ENCODE measurements at places on chromosomes 5 and 9.

GRCh38 chr5:2019716-2020115 lies 137.0 kb upstream of the IRX4 start:
- DNase-seq, result no peak

DNA sequence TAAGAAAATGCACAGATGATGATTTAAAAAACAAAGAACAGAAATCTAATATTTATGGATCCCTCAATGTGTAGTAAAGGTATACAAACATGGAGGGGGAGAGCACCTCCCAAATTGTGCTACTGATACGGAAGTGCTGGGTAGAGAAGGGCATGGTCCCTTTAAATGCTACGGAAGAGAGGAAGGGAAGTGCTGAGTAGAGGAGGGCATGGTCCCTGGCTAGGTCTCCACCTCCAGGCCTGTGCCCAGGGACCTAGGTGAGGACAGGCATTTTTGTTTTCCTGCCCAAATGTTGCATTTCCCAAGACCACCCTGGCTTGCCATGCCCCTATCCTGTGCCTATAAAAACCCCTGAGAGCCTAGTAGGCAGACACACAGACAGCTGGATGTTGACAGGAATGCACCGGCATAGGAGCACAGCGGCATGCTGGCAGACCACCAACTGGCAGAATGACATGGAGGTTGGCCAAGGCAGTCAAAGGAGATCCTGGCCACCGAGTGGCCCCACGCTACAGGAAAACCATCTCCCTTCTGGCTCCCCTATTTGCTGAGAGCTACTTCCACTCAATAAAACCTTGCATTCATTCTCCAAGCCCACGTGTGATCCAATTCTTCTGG lies 62.1 kb upstream of the SPDL1 start:
- no peak for DNase-seq

DNA sequence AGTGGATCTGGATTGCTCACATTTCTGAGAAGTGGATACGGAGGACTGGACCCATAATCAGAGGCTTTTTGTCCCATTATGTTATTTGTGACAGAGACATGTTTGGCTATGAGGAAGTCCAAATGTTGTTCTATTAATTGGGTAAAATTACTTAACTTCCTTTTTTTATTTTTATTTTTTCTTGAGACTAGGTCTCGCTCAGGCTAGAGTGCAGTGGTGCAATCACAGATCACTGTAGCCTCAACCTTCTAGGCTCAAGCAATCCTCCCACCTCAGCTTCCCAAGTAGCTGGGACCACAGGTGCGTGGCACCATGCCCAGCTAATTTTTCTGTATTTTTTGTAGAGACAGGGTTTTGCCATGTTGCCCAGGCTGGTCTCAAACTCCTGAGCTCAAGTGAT lies 11.9 kb upstream of the PGGT1B start:
- no peak for DNase-seq

DNA sequence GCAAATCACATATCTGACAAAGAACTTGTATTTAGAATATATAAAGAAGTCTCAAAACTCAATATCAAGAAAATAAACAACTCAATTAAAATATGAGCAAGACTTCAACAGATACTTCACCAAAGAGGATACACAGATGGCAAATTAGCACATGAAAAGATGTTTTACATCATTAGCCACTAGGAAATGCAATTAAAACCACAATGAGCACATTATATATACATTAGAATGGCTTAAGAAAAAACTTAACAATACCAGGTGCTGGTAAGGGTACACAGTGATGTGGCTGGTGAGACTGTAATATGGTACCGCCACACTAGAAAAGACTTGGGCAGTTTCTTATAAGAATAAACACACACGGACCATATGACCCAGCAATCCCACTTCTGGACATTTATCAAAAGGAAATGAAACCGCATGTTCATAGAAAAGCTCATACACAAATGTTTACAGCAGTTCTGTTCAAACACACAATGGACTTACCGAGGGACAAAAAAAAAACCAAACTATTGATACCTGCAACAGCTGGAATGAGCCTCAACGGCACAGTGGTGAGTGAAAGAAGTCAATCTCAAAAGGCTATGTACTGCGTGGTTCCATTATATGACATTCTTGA lies 27.6 kb downstream of the SEMA4D start:
- DNase-seq, result no peak

GRCh38 chr5:22102823-22103359 lies 750.3 kb downstream of the CDH12 start:
- DNase-seq, result no peak

DNA sequence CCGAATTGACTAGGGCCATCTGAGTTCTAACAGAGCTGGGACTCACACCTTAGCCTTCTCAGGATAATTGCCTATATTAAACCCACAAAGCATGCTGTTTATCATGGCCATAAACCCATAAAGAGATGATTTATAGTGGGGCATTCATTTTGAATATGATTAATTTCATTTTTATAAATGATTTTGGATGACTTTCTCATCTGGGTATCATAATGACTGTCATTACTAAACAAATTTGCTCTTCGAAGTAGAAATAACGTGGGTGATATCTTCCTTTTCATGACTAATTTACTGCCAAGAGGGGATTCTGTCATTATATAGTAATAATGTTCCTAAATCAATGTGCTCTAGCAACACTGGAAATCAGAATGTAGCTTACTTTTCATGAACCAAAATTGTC lies 498.2 kb downstream of the CDH12 start:
- no peak for DNase-seq

DNA sequence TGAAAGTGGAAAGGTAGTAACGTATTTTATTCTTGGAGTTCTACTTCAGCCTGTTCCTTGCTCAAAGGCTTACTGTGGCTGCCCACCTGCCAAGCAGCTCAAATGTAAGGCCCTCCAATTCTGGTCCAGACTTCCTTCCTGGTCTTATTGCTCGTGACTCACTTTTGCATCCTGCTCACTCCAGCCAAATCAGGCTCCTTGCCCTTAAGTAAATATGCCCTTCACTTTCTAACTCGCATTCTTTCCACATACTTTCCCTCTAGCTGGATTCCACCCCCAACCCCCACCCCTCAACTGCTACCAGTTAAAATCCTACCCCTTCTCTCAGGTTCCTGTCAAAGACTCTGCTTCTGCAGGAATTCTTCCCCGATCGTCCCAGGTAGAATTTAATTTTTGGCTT lies 96.6 kb downstream of the GALNT10 start:
- no peak for DNase-seq

GRCh38 chr5:180533845-180534244 lies 39.7 kb downstream of the CNOT6 start:
- no peak for DNase-seq

- DNase-seq, result no peak
Observed at GRCh38 chr9:134678666-134679443, 37.3 kb downstream of the COL5A1 start.

GRCh38 chr5:127400946-127401670 lies 110.5 kb downstream of the MEGF10 start:
- no peak for DNase-seq

DNA sequence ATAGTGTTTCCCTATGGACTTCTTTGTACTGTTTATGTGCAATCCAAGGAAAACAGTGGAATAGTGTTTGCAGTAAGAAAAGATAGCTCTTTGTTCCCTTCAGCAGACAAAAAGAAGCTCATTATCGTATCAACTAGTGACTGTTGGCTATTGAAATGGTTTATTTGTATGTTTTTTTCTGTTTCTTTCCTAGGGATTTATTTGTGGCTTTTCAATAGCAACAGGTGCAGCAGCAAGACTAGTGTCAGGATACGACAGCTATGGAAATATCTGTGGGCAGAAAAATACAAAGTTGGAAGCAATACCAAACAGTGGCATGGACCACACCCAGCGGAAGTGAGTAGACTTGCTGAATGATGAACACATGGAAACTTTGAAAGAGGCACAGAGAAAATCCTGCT lies 65.1 kb downstream of the SLC44A1 start:
- no peak for DNase-seq

GRCh38 chr5:39353717-39354399 lies 10.4 kb downstream of the C9 start:
- DNase-seq, result no peak

- no peak for DNase-seq
Observed at GRCh38 chr9:136189394-136190236, 15.3 kb downstream of the LHX3 start.

DNA sequence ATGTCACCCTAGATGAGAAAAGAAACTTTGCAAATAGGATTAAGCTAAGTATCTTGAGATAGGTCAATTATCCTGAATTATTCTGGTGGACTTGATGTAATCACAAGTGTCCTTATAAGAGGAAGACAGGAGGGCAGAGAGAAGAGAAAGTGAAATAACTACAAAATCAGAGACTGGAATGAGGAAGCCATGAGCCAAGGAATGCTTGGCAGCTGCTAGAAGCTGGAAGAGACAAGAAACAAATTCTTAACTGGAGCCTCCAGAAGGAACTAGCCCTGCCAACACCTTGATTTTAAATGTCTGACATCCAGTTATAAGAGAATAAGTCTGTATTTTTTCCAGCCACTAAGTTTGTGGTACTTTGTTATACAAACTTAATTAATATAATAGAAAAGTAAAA lies 480.0 kb downstream of the NR2F1-AS1 start:
- no peak for DNase-seq

DNA sequence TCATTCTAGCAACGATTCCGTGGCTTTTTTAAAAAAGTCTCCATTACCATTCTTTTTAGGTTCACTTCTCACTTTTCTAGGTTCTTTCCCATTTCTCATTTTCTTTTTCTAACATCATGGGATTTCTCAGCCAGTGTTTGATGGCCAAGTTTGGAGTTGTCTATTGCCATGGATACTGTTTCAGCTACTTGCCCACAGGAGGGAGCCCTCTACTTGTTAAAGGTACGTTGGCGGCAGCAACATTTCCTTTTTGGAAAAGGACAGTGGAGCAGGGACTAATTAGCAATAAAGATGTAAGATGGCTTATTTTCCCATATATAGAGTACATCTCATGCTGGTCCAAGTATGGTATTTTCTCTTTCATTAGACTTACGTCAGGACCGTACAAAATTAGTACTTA lies 2257.5 kb upstream of the C9orf72 start:
- peak; percentile 47 for DNase-seq

DNA sequence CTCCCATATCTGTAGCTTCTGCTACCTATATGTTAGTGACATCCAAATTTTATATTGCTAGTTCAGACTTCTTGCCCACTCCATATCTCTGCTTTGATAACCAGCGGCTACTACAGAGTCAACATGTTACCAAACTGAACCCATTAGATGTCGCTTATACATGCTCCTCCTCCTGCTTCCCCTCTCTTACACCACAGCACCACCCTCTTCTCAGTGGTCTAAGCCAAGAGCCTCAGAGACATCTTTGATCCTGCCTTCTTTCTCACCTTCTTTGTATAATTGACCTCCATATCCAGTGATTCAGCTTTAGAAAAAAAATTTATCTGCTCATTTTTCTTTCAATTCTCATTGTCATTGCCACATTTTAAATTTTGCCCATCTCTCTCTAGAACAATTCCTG lies 408.2 kb upstream of the TLE4 start:
- DNase-seq, result no peak

DNA sequence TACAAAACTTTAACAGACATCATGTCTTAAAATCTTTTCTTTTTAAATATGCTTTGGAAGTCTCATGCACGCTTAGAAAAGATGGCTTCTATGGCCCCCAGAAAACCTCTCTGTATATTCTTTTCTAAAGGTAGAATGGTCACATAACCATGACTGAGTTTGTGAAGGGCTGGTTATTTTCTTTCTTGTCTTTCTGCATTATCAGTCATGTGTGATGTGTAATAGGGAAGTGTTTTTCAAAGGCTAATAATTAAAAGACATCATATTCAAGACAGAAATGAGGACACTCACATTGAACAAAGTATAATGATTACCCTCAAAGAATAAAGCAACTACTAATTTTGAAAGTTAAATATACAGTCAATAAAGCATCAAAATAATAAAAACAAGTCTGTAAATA lies 253.4 kb downstream of the TRPM3 start:
- no peak for DNase-seq

DNA sequence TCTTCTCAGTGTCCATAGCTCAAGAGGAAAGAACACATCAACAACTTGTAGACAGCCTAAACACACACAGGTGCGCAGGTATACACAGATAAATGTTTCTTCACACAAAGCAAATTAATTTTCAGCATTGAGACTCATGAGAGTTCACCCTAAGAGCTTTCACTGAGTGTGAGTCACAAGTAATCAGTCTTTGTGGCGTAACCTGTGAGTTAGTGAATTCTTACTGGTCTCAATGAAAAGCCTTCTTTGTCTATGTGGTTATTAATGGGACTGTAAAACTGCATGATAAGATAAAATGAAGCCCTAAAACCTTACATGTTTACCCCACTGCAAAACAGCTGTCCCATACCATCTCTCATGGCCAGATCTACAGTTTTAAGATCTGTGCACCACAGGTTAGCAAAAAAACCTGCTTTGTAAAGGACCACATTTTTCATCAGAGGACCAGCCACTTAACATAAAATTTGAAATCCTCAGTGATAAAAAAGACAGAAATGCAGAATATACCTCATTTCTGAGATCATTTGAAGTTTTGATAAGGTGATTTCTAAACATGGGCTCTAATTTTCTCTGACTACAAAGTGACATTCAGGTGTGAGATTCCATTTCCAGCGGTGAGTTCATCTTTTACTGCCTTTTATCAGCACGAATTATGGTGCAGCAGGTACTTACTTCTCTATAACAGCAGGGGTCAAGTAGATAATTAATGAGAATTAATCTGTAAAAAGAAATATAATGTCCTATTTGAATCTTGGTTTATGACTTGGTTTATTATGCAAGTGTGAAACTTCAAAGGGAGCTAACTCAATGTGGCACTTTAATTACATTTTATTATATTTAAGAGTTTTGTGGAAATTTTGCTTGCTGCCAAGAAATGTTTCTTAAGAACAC lies 335.7 kb upstream of the PIK3R1 start:
- no peak for DNase-seq

DNA sequence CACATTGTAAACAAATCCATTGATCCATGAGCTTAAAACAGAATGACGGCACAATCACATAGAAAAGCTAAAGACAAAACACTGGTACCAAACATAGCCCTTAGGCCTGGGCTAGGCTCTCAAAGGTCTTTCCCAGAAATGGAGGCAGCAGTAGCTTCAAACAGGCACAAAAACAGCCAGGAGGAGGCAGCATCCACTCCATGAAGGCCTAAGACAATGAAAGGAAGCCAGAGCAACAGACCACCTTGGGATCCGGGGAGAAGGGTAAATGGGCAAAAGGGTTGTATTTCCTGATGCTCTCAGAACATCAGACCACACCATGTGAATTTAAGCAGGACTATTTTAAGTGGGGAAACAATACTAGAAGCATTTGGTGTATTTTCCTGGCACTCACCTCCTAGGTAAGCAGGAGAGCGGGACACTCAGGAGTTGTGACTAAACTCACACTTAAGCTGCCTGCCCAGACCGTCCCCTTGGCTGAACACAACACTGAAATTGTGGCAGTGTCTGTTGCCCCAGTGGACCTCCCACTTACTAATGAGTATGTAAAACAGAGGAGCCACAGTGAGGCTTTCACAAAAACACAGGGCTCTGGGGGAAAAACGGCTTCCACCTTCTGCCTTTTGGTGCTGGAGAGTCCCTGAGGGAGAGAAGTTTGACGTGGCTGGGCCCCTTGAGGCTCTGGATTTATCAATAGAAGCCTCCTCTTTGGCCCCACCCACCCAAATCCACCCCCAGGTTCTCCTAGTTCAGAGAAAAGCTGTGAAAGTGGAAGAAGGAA lies 11.9 kb downstream of the GNPDA1 start:
- DNase-seq, result no peak
